ENCODE measurements at places on chromosomes 1 and 21.

DNA sequence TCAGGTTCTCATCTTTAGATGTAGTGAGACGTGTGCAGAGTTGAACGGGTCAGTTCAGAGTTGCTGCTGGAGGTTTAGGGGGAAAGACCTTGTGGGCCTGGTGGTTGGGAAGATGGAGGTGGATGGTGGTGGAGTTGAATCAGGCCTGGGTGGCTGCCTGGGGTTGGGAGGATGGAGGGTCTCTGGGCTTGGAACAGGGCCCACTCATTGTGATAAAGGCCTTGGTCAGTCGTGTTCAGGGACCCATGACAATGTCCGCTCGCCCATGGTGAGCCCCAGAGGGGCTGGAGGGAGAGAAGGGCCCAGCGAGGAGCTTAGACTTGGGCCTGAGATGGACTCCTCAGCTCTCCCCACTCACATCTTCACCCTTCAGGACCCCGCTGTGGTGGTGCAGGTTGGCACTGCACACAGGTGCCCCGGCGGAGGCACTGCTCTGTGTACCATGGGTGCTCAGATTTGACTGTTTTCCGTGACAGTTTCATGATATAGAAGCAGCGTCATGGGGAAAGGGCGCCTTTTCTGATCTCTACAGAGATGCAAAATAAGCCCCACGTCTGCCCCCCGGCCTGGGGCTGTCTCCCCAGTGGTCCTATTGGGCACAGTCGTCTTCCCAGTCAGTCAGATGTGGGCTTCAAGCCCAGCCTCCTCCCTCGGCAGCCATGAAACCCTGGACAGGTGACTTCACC is 39.2 kb downstream of the DISP3 start:
- DNase-seq, result no peak

DNA sequence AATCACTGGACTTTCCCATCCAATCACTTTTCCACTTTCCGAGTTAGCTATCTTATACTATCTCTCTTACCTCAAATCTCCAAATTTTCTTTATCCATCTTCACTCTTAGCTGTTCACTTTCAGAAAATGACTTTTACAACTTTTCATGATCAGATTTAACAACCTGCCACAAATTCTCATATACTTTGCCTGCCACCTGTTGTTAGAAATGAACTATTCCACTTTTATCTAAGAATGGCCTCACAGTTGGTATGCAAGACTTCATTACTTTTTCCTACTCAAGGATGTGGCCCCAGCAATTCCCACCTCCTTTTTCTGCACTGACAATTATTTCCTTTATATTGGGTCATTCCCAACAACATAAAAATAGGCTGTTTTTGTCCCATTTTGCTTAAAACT is 93.6 kb upstream of the DEPDC1 start:
- DNase-seq, result no peak

DNA sequence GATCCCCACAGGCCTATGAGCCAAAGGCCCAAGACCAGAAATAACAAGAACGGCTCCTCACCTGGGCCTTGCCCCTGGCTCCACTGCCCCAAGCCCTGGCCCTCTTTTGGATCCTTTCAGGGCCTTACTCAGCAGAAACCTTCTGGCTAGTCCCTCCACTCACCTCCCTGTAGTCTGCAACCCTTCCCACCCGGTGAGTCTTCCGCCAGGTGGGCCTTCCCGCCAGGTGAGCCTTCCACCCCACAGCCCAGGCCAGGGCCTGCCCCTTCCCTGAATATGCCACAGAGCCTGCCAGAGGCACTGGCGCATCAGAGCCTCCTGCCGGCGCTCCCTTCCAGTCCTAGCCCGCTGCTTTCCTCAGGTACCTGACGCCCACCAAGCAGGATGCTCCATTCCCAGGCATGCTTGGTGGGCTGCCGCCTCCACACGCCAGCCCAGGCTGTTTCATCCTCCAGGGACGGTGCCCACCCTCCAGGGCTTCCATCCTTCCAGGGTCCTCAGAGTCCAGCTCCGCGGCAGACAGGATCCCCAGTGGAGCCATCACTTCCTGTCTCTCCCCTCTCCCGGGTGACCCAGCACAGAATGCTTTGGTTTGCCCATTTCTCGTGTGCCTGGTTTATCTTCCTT is 20.9 kb downstream of the LHX4 start:
- DNase-seq, result no peak

DNA sequence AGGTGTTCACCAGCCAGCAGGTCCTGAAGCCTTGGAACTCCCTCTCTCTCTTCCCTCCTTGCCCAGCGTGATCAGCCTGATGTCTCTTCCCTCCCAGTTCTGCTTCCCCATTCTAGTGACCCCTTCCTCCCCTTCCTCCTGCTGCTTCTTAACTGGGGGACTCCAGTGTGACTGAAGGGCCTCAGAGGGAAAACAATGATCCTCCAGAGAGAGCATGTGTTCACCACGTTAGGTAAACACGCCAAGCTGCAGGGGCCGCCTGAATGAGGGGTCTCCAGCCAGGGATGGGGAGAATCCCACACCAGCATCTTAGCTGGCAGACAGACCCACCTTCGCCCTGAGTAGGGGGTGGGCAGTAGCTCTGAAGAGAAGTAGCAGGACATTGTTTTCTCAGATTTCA is 124.8 kb downstream of the TMEM53 start:
- no peak for DNase-seq

DNA sequence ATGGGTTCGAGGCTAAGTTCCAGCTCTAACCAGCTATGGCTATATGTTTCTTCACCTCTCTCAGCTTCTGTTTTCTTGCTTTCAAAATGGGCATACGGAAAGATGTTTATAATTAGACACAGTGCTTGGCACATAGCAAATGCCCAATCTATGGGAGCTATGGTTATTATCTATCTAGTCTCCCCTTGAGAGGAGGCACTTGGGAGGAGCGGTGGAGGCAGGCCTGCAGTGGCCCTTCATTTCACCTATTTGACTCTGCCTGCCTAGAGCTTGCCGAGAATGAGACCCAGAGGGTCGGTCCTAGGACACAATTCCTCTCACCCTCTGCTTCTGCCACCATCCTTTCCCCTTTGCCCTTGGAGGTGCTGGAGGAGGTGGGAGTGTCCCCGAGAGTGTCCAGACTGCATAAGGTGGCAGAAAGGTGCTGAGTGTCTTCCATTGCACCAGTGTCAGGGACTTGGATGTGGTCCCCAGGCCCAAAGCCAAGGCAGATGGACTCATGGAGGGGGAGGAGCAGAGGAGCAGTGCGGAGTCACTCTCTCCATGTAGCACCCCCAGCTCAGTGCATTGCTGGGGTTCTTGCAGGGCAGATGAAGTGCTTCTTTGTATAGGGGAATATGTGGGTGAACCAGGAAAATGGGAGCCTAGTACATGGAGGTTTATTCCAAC is 9.0 kb downstream of the LGR6 start:
- no peak for DNase-seq
